ENCODE measurements at places on chromosomes 11 and 22.

DNA sequence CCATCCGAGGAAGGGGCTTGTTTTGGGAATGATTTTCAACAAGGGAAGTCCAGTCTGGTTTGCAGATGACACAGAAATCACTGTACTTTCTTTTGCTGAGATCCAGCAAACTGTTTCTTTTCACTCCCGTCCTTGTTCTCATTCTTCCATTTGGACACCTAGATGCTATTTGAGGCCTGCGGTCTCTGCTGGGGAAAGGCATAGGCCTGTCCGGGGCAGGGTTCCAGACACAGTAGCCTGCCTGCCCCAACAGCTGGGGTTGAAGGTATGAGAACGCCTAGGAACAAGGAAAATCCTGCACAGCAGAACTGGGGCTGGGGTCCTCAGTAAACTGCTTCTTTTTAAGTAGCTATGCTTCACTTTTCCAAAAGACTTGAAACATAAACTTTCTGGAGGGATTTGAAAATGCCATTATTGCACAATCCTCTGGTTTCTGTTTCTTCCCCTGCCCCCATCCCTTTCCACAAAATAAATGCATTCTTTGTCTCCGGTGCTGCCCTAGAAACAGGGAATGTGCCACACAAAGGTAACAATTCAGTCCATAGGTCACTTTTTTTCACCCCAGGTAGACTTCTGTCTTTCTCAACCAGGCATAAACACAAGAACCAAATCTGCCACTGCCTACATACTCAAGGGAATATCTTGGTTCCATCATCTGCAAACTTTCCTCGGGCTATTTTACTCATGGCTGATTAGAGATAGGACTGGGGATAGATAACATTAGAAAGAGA is 174.8 kb upstream of the MTMR2 start:
- DNase-seq, result no peak

DNA sequence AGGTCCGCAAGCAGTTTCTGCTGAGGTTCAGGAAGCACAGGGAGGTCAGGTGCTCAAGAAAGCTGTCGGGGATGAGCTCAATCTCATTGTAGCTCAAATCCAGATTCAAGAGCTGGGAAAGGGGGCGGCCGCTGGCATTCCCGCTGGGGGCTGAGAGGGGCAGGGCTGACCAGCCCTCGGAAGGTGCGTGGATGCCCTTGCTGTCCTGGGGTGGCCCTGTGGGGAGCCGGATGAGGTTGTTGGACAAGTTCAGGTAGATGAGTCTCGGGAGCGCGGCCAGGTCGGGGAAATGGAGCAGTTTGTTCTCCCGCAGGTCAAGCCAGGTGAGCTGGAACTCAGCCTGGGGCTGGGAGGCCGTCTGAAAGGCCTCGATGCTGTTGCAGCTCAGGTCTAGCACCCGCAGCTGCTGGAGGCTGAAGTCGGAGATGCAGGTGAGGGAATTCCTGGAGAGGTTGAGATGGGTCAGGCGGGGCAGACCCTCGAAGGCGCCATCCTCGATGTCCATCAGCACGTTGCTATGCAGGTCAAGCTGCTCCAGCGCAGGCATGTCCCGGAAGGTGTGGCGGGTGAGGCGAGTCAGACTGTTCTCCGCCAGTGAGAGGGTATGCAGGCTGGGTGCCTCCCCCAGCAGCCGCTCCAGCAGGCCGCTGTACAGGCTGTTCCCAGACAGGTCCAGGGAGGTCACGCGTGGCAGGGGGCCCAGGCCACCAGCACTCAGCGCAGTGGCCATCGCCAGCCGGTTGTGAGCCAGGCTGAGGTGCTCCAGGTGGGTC is 9.8 kb downstream of the LRRC32 start:
- DNase-seq, result no peak

GRCh38 chr11:58179648-58180047 is 9.2 kb upstream of the OR9Q2 start:
- no peak for DNase-seq

- no peak for DNase-seq
These were observed 4.4 kb upstream of the IGLL5 start for GRCh38 chr22:22883090-22883727.

- DNase-seq, result no peak
These were observed 860 bp downstream of the PRMT3 start for GRCh38 chr11:20388096-20389055.

DNA sequence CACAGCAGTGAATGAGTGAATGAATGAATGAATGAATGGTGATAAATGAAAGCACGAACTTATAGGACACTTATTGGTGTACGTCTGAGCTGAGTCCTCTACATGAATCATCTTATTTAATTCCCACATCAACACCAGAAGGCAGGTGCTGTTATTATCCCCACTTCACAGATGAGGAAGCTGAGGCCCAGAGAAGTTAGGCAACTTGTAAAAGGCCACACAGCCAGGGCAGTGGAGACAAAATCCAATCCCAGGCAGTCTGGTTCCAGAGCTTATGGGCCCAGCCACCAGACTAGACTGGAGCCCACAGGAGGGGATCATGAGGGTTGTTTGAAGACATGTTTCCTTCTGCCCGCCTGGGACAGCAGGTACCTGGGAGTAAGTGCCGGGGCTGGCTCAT is 364.0 kb downstream of the MN1 start:
- no peak for DNase-seq

- DNase-seq, result no peak
These were observed 129.9 kb downstream of the PGR start for GRCh38 chr11:100999756-101000155.

DNA sequence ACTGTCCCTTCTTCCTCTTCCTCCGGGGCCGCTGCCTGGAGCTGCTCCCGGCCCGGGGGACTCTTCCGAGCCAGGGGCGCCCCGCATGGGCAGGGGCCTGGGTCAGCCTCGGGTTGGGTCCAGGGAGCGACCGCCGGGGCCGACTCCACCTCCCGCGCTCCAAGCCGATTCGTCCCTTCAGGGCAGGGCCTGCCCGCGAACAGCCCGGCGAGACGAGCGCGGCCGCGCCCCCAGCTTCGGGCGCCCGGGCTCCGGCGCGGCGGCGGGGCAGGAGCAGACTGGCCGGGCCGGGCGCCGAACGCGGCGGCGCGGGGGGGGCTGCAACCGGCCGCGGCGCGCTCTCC is at the start of gene LARGE1:
Gene LARGE1 (minus strand): TSS at position 280 of the 344 bp plus-strand sequence.
- DNase-seq, result no peak

DNA sequence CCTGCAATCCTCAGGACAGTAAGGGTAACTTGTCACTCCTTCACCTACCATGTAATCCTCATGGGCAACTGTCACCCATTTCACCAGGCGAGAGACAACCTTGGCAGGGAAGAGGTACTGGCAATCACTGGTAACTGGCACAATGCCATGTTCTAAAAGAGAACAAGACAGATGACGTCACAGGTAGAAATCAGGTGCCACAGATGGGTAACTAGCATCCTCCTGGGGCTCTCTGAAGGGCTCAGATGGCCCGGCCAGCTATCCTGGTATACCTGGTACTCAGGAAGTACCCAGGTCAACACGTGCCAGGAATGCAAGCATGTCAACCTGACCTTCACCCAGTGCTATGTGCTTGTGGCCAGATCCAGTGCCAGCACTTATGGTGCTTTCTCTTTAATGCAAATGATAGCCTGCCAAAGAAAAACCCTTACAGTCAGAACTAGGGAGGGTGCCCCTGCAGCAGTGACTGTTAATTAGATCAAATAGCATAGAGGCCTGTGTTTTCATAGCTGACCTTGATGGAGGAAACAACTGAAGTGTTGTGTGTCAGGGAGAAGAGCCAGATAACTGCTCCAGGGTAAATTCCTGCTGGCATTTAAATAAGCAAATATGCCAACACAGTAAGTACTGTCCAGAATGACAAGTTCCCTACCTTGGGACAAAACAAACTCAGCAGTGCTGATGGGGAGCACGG is 36.2 kb downstream of the THOC5 start:
- no peak for DNase-seq

DNA sequence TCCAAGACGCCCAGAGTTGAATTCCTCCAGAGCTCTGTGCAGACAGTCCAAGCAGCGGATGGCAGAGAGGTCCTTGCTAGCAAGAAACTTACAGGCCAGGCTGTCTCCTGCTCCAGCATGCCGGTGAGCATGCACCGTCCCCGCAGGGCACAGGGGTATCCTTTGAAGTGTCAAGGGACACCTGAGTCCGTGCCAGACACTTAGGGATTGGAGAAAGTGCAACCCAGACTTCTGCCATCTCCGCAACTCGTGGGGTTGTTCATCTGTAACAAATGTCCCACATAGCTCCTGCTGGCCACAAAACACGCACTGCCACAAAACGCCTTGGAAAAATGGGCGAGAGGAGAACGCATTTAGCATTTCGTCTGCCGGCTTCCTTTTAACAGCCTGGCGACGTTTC is 13.3 kb downstream of the TSPO start:
- no peak for DNase-seq

- no peak for DNase-seq
These were observed 699.0 kb downstream of the ETS1 start for GRCh38 chr11:127888386-127888785.

DNA sequence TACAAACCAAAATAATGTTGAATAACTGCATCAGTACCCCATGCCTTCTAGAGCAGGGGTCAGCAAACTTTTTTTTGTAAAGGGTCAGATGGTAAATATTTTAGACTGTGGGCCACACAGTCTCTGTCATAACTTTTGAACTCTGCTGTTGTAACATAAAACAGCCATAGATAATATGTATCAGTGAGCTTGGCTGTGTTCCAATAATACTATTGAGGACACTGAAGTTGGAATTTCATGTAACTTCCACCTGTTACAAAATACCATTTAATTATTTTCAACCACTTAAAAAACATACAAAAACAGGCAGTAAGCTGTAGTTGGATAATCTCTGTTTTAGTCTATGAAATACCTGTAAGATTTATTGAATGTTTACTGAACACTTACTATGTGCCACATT is 55.2 kb downstream of the PICALM start:
- DNase-seq, result no peak

DNA sequence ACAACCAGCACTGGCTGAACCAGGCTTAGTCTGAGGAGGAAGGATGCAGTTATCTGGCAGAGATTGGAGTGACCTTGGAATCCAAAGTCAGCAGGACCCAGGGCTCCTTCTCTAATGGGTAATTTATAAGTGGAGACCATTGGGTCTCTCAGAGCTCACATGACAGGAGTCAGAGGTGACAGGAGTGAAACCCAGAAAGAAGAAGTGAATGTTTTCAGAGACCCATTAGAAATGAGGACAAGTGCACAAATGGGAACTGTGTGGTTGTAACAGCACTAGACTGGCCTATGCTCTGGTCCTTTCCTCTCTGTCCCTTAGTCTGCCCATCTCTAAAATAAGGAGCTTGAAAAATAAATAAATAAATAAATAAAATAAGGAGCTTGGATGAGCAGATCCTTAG is 107.4 kb downstream of the SERGEF start:
- no peak for DNase-seq

DNA sequence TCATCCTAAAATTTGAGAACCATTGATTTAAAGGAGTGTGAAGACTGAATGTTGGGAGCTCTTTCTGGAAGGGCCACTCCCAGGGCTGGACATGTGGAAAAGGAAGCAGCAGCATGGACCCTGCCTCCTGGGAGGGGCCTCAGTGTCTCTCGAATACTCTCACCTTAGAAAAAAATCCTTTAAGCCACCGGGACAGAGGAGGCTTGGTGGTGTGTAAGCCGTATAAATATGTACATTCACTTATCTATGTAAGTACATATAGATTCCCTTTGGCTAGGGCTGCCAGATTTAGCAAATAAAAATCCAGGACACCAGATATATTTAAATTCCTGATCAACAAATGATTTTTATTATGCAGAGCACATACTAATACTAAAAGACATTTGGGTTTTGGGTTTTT is 17.6 kb downstream of the NTM start:
- no peak for DNase-seq

DNA sequence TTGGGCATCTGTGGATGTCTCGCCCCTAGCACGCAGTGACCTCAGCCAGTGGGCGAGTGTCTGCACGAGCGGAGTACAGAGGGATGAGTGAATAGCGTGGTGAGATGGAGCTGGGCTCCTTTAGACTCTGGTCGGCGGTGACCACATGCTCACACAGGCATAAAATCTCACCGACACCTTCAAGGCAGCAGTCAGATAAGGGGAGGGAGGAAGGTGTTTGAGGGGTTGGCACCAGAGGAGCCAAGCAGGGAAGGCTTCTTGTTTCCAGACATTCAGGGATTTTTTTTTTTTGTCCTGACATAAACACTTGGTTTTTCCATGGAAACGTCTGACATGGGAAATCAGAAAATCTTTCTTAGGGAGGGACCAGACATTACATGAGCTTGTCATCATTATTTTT is 35.8 kb downstream of the GRIK4 start:
- DNase-seq, result no peak

Data from left renal cortex interstitium (tissue), 4 donors.